Fibroblast of mammary gland (primary cell): ENCODE measurements at places on chromosomes 3 and 15.

DNA sequence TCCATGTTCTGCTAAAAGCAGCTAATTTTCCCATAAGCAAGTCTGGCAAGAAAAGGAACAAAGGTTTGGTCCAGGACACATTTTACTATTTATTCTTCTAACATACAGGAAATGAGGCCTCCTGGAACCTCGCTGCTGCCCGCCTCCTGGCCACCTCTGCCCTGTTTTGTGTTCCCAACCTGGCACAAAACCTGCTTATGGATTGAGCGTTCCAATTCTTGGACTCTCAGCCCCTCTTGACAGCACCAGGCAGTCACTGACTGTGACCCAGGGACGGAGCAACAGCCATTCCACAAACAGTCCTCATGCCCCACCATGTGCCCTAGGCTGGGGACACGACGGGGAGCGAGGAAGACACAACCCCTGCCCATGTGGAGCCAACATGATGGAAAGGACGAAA, 11.6 kb upstream of the SSUH2 start:
- DNase-seq, result no peak

DNA sequence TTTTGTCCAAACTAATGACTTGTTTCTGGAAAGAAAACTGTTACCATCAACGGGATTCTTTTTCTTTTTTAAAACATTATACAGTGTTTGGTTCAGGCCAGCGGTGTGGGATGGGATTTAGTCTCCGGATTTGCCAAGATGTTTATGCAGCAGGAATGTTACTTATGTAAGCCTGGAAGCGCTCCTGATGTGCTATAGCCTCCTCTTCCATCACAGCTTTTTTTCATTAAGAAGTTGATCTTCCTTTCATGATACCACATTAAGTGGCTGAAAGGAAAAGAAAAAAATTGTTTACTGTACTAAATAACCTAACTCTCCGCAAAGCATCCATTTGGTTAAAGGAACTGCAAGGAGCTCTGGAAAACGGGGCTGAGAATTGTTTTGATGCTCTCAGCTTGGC, 120.5 kb upstream of the ALDH1A3 start:
- DNase-seq, result peak; percentile 85

DNA sequence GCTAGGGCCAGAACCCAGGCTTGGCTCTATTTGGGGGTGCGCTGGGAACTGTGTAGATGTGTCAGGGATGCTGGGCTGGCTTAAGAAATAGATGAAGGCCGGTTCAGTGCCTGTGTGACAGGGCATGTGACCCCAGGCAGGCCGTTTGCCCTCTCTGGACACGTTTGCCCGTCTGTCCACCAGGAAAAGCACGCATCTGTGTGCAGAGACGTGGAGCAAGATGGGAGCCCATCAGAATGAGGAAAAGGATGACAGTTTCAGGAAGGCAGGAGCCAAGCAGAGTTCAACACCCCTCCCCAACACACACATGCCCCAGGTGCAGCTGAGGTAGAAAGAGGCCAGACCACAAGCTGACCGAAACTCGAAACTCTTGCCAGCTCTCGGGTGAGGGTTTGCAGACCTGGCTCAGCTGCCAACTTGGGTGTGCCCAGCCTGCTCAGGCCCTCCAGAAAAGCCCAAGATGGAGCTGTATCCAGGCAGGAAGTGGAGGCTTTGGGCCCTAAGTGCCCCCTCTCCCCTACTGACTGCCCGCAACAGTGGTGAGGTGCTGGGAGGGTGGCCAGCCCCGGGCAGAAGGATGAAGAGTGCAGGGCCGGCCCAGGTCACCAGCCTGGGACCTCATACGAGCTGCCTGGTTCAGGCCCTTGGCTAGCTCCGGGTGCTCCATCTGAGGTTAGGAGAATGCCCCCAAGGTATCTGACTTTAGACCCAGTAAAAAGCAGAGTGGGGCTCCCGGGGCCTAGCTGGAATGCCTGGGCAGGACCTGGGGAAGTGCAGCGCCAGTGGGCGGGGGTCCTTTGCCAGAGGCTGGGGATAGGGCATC, 10.2 kb upstream of the MESP1 start:
- DNase-seq, result no peak

DNA sequence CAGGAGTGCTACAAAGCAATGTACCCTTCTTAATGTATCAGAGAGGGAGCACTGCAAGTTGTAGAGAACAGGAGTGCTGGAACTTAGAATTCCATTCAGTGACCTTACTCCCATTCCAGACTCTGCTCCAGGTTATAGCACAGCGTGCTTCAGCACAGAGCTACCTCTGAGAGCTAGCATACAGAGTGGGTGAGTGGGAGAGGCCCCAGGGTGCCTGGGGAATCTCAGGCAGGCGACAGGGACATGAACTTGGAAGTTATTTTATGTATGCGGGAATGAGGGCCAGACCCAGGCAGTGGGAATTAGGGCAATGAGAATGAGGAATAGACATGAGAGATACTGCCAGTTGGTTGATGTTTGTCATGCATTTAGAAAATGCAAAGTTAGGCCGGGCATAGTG, 3.7 kb upstream of the KNG1 start:
- DNase-seq, result no peak

GRCh38 chr3:124837730-124838186, 49.4 kb downstream of the ITGB5 start:
- peak; percentile 97 for DNase-seq

GRCh38 chr3:175222356-175222755, 363.2 kb downstream of the NAALADL2 start:
- no peak for DNase-seq

DNA sequence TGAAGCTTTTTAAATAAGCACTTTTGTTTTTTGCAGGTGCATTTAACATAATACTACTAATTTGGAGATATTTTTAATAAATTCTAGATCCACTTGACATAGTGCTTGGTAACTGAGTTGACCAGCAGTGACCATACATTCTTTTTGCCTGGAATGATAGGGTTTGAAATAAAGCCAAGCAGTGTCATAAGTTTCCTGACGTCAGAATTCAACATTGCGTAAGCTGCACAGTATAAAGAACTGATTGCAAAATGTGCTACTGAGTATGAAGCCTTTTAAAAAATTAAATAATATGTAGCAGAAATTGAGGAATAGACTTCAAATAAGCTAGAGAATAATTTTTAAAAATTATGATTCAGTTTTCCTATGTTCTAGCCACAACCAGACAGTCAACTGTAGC, 454.6 kb upstream of the ARPP21 start:
- peak; percentile 35 for DNase-seq

- no peak for DNase-seq
Observed at GRCh38 chr3:101377209-101377608, 56.8 kb upstream of the IMPG2 start.

DNA sequence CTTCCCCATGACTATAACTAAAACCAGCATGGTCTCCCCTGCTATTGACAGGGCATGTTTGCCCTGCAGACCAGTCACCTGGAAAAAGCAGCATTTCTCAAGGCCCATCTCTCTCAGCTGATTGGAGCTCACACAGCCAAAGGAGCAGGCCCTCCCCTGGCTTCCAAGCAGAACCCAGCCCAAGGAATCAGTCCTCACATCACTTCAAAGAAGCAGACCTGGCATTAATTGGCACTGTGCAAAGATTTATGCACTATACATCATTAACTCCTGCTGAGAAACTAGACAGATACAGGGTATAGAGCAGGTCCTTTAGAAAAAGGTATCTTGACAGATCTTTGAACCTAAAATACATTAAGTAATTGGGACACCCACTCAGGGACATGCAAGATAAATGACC, 323.8 kb upstream of the PPP2R3A start:
- DNase-seq, result no peak

GRCh38 chr3:132180337-132180791, 136.8 kb upstream of the ACP3 start:
- DNase-seq, result peak; percentile 72

- no peak for DNase-seq
Observed at GRCh38 chr15:31083370-31083780, 18.1 kb downstream of the TRPM1 start.

GRCh38 chr3:41210966-41211365, 11.7 kb downstream of the CTNNB1 start:
- no peak for DNase-seq

DNA sequence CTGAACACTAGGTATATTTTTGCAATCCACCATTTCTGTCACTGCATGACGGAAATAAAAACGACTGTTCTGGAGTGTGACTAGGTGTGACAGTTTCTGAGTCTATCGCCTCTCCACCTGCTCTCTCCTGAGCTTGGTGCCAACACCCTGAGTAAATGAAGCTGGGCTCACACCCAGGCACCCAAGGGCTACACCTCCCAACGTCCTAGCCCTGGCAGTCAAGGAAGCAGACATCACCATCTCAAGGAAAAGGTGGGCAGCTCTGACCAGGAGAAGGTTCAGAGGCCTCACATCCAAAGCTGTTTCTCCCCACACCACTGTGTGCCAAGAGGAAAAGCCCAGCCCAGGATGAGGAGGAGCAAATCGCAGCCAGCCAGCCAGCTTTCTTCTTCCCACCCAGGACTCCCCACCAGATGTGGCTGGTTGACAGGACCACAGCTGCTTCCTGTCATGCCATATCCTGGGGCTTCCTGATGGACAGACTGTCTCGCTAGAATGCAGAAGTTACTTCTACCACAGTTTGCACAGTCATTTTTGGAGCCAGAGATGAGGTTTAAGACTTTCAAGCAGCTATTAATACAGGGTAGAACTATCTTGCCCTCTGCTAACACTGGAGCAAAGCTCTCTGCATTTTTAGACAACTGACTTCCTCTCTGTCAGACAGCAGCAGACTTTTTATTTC, 3.3 kb downstream of the SCAMP2 start:
- DNase-seq, result peak; percentile 44

DNA sequence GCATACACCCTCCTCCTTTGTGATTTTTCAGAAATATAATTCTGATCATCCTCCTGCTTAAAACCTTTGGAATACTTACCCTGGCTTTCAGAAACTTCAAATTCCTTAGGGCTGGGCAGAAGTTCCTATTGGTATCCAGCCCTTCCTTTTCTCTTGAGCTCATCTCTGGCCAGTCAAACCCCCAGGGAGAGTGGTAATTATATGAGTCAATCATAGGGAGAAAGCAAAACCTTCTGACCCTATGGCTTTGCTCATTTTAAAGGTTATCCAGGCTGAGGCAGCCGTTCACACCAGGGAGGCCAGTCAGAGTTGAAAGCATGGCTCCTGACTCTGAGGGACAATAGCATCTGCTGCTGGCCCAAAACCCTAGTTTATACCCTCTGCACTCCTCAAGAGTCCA, 23.9 kb upstream of the CTNNB1 start:
- DNase-seq, result peak; percentile 43

DNA sequence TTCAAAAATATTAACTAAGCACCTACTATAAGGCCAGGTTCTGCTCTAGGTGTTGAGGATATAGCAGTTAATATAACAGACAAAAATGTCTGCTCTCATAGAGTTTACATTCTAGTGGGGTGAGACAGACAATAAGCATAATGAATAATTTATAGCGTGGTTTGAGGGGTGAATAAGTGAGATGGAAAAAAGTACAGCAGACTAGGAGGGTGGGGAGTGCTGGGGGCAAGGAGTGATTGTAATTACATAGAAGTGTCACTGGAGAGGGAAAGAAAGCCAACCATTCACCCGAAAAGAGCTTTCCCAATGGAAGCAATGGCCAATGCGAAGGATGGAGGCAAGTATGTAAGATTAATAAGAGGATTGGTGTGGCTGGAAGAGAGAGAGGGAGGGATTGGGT, 552.9 kb upstream of the KCNMB2 start:
- DNase-seq, result no peak

DNA sequence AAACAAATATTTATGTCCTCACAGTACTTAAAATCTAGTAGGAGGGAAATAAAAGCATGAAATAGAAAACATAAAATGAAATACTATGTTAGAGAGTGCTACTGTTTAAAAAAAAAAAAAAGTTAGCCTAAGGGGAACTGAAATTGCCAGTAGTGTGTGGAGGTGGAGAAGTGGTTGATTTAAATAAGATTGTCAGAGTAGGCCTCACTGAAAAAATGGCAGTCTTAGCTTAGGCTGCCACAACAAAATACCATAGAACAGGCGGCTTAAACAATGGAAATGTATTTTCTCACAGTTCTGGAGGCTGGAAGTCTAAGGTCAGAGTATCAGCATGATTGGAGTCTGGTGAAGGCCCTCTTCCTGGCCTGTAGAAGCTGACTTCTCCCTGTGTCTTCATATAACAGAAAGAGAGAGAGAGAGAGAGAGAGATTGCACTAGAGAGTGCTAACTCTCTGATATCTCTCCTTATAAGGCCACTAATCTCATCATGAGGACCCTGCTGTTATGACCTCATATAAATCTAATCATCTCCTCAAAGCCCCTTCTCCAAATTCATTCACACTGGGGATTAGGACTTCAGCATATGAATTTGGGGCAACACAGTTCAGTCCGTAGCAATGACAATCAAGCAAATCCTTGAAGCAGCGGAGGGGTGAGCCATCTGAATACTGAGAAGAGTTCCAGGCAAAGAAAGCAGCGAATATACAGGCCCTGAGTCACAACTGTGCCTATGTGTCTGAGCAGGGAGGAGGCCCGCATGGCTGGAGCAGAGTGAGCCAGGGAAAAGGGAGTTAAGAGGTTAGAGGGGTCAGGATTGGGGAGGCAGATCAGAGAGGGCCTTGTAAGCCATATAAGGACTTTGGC, 23.6 kb upstream of the LRRC34 start:
- no peak for DNase-seq

DNA sequence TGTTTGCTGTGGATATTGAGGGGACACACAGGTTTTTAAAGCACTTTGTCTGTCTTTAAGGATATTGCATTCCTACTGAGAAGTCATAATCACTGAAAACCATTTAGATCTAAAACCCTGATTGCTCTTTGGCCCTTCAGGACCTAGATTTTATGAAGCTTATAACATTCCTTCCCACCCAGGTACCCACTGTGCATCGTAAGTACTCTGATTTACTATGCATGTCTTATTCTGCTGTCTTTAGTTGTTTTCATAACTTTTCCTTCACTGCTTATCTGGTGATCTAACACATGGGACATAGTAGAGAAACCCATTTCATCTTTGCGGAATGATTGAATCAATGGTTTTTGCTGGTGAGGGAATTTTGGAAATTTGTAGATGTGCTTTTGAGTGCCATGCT, 247.0 kb upstream of the RARB start:
- DNase-seq, result no peak

GRCh38 chr3:171315919-171316318, 144.3 kb downstream of the TNIK start:
- no peak for DNase-seq

GRCh38 chr3:104032283-104032682, 1334.4 kb upstream of the ALCAM start:
- DNase-seq, result no peak

DNA sequence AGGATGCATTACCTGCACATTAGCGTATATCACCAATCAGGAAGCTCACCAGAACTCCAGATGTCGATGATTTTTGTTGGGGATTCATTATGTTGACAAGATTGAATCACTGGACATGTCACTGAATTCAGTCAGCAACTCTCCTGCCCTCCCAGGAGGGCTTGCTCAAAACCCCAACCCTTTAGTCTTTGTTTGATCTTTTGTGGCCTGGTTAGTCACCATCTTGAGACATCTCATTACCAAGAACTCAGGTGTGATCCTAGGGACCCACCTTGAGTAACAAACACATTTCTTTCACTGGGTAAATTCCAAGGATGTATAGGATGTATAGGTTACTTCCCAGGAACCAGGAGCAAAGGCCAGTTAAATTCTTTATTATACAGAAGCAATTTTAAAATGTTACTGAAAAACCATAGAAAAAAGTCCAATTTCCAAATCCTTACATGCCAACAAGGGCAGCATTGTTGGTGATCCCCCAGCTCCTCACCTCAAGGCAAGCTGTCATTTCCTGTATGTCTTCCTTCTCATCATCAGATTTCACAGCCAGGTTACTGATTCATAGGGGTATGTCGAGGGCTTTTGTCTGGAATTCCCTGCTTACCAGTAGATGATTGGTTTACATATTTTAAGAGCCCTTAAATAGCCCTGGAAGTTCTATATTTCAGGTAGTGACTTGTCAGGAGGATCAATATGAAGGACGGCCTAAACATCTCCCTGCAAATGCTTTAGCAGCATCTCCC, 11.7 kb downstream of the SNRPN start:
- DNase-seq, result no peak
